ENCODE measurements at places on chromosomes 7 and 10.

DNA sequence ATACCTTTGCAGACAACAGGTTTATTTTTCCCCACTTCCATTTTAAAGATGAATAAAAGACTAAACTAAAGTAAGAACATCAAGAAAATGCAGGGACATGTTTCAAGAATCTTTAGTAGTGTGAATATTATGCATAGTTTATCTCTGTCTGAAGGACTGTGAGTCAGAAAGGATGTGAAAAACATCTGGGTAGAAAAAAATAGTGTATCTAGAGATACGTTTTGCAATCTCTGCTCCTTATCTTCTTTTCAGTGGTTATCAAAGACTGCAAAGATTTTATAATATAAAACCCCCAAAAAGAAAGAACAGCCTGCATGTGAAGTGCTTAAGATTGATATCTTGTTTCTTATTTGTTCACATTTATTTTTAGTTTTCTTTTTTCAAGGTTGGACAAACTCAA lies 101.9 kb upstream of the ARHGAP21 start:
- DNase-seq = peak; percentile 17

- no peak for DNase-seq
These were observed 27.1 kb upstream of the TAS2R16 start for GRCh38 chr7:123022576-123022975.

- DNase-seq = no peak
These were observed 10.9 kb downstream of the TECPR1 start for GRCh38 chr7:98240961-98241673.

DNA sequence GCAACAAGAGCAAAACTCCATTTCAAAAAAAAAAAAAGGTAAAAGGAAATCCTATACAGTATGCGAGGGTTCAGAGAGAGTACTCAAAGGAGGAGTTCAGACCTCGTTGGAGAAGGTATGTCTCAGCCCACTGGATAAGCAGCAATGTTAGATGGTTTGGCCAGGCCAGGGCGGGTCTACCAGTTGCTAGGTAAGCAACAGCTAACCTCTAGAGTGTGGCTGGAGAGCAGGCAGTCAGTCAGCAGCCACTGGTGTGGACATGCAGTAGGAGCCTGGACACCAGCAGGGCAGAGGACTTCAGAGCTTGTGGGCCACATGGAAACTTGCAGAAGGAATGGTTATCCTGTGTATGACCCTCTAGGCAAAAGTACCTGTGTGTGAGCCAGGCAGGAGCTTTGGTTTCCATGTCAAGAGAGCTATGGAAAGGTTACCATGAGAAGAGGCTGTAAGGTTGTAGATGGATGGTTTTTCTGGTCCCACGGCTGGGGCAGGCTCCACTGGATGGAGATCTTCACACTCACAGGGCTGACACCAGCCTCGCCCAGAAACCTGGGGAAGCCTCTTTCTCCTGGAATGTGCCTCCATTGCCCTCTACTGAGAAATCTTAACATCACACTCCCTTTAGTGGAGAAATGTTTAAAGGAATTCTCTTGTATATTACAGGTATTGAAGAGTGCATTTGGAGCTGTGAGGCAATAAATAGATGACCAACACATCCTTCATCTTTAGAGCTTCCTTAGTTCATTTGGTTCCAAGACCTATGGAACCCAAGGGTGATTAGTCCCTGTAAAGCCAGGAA lies 63.6 kb downstream of the CCDC186 start:
- DNase-seq = no peak

- peak; percentile 48 for DNase-seq
These were observed 145.0 kb downstream of the LRRC4 start for GRCh38 chr7:127886248-127886647.

DNA sequence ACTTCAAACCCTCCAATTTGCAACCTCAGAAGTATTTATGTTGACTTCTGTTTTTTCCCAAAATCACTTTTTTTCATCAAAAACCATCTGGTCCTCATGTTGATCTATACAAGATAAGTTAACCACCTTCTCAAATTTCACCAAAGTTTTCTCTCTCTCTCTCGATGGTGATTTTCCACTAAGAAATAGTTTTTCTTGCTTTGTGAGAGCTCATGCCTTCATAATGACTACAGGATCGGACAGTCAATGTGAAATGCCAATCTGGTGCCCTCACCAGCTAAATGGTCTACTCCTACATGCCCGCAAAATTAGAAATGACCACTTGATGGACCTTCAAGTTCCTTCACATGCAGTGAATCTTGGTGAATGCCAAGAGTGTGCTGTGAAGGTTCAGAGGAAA lies 40.4 kb downstream of the CNNM1 start:
- no peak for DNase-seq

- DNase-seq = no peak
These were observed 133.8 kb downstream of the PON1 start for GRCh38 chr7:95190515-95190914.

- DNase-seq = peak; percentile 3
These were observed 17.8 kb upstream of the CCNJ start for GRCh38 chr10:96025566-96025965.

DNA sequence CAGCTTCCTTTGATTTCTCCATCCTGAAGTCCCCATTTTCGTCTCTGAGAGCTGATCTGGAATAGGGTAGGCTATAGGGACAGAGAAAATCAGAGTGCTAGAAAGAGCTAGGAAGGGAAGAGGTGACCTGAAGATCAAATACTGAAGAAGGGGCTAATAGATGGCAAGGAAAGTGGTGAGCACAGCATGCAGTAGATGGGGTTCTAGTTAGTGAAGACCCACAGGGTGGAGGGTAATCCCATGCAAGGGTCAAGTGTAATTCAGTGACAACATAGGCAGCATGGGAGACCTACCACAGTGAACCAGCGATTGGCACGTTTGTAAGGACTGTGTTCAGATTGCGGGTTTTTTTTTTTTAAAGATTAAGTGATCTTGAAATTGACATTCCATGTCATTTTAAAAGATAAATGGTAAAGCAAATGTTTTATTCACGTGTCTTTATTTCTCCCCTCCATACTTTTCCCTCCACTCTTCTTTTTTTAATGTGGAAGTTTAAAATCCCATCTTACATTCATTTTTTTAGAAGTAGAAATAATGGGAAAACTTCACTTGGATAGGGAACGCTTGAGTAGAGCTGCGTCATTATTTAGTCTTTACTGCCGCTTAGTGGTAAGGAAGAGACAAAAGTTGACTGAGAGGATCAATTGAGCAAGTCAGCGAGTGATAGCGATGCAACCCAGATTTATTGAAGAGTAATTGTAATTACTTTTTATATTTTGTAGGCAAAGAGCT lies 21.0 kb upstream of the ABI1 start:
- peak; percentile 63 for DNase-seq

DNA sequence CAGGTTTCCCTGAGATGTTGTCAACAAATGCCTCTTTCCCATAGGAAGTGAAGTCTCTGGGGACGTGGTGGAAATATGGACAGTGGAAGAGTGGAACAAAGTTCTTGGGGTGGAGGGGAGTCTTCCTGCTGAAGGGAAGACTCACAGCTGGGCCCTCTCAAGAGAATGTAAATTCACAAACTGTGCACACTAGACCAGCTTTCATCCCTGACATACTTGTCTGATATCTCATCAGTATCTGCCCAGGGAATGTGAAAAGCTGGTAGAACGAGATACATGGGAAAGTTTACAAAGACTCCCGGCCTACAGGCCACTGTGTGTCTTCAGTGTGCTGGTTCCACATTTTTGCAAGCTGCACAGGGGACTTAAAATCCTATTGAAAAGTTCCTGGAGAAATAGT lies 16.7 kb upstream of the CCDC3 start:
- DNase-seq = no peak

DNA sequence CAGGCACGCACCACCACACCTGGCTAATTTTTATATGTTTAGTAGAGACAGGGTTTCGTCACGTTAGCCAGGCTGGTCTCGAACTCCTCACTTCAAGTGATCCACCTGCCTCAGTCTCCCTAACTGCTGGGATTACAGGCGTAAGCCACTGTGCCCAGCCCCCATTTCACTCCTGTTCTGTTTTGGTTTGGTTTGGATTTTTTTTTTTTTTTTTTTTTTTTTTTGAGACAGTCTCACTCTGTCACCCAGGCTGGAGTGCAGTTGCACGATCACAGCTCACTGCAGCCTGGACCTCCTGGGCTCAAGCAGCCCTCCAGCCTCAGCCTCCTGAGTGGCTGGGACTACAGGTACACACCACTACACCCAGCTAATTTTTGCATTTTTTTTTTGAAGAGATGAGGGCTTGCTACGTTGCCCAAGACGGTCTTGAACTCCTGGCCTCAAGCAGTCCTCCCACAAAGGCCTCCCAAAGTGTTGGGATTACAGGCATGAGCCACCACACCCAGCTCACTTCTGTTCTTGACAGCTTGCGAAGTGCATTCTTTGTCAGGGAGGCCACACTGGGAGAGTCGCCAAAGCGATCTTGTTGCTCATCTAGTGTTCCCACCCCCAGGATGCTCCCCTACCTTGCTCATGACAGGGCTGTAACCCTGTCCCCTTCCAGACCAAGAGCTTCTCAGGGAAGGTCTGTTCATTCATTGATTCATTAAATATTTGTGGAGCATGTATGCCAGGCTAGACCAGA lies 229.1 kb downstream of the CUX1 start:
- no peak for DNase-seq

DNA sequence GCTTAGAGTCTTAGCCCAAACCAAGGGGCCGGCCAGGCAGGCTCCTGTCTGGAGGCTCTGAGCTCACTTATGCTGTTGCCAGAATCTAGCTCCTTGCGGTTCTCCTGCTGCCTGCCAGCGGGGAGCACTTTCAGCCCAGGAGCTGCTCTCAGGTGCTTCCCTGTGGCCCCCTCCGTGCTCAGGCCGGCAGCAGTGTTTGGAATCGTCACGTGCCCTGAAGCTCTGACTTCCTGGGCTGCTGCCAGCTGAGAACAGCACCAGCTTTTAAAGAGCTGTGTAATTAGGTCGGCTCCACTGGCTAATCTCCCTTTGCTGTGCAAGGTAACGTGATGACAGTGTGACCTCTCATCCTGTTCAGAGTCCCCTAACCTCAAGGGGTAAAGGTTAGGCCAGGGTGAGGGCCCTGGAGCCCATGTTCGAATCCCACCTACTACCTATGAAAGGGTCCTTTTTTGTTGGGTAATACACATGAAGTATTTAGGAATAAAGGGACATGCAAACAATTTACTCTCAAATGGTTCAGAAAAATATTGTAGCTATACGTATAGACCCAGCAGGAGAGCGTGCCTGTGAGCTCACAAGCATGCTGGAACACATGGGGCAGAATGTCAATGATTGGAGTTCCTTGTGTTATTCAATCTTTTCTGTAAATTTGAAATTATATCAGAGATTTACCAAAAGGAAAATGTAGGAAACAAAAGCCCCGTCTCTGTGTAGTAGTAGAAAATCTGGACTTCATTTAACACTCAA lies 16.6 kb downstream of the ZNF862 start:
- DNase-seq = no peak

- peak; percentile 83 for DNase-seq
These were observed 17.3 kb upstream of the INPP5A start for GRCh38 chr10:132520177-132520811.

- no peak for DNase-seq
These were observed 60.2 kb downstream of the LSMEM1 start for GRCh38 chr7:112540839-112541577.
